ENCODE measurements at places on chromosomes 5 and 9.
A peak's percentile ranks its signal among the peaks of the same experiment; 100 is the strongest.

- no peak for DNase-seq
These were observed 453.4 kb upstream of the GRAMD2B start for GRCh38 chr5:125969814-125970171.

- no peak for DNase-seq
These were observed 566.0 kb upstream of the CDH18 start for GRCh38 chr5:20554001-20554400.

- no peak for DNase-seq
These were observed 104.6 kb upstream of the BOD1 start for GRCh38 chr5:173720953-173721600.

GRCh38 chr5:56147659-56148230 lies 85.4 kb downstream of the ANKRD55 start:
- no peak for DNase-seq

DNA sequence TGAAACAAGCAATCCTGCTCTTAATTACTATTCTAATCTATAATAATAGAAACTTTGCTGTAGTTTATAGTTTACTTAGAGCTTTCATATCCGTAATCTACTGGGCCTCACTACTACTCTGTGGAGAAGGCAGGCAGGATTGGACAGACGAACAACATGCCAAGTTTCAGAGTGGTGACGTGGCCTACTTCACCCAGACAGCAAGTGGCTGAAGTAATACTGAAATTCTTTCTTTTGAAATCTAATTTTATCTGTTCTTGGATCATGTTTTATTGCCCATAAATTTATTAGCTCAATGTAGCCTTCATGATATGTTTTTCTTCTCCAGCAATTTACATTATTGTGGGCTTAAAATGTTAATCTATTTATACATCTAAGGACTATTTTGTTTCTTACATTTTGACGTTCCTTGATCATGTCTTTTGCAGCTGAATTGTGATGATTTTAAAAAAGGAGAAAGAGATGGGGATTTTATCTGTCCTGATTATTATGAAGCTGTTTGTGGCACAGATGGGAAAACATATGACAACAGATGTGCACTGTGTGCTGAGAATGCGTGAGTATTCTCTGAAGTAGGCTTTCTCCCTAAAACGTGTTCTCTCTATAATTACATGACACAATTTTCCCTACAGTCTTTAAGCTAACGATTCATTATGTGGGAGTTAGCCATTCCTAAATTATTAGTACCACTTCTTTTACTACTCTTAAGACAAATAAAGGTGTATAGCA lies 22.4 kb downstream of the SPINK5 start:
- DNase-seq = no peak

- DNase-seq = peak; percentile 24
These were observed 143.6 kb downstream of the LHFPL2 start for GRCh38 chr5:78504704-78505677.

DNA sequence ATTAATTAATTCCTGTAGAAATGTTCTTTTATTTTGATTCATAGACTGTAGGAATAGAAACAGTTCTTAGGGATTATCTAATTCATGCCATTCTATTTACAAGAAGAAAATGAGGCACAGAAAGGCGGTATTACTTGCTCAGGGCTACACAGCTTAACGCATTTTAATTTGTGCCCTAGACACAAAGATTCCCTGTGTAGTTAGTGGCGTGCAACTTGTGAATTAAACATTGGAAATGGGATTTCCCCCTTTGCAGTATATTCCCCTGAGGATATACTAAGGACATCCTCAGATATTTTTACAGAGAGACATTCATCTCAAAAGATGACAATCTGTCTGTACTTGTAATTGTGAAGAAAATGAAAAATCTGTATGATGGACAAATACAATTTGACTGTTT lies 108.1 kb downstream of the SGCD start:
- DNase-seq = no peak

DNA sequence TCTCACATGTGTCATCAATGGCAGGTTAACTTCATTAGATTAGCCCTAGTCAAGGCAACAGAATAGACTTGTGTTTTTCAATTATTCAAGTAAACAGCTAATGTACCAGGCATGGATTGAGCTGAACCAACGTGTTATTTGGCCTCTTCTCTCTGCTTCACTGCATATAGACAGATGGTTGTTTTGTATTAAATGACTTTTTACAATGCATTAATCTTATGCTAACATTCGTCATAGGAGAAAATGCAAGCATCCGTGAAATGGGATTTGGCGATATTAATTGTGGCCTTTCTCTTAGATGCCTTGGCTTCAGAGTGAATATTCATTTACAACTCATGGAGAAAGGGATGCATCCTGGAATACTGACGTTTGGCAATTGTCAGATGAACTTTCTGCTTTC lies 208.0 kb downstream of the KCTD16 start:
- DNase-seq = no peak

DNA sequence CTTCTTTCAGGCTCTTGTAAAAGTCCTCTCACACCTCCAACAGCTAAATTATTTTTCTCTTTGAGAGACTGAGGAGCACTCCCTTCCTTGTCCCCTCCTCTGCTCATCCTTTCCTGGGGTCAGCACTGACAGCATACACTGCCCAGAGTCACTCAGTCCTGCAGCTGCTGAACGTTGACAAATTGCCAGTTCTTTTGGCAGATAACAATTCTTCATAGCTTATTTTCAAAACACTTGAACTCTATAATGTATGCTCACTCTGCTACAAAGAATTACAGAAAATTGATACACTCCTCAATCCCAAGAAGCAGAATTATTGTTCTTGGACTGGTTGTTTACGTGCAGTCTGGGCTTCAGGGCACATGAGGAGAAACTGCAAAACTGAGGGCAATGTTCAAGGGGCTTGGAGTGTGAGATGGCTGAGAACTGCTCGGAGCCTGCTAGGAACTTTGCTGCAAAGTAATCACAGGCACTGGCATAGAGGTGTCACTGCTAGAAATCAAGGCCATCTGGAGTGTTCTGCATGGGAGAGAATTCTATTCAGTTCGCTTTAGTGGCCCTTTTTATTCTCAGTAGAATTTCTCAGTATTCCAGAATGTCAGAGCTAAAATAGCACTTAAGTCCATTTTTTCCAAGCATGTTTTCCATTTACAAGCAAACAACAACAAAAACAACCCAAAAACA lies 96.4 kb upstream of the SPOCK1 start:
- no peak for DNase-seq

DNA sequence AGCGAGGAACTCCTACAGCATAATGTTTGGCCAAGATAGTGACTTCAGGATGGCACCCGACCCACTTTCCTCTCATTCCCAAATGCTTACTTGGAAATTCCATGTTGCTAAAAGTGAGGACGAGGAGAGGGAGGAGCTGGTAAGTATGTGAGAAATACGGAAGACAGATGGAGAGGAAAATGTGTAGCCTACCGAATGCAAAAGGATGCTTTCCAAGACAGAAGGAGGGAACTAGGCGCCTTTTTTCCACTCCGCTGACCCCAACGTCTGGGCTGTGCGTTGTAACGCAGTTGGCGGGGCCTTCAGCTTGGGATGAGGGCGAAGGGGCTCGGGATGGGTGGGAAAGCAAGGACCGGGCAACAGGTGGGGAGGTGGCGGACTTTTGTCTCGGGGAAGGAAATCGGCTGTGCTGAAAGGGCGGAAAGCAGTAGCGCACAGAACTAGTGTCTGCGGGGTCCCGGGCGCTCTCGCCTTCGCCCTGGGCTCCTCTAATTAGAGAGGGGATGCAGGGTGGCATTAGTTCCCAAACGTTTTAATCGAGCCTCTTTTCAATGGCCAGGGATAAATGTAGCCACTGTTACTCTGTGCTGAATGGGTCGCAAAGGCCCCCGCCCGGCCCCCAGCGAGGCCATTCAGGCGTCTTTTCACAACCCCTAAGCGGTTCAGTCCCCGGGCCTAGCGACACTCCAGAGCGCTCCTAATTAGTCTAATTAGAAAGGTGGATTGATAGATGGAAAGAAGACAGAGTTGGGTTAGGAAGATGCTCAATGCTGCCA lies 12.6 kb downstream of the FOXD1 start:
- no peak for DNase-seq

DNA sequence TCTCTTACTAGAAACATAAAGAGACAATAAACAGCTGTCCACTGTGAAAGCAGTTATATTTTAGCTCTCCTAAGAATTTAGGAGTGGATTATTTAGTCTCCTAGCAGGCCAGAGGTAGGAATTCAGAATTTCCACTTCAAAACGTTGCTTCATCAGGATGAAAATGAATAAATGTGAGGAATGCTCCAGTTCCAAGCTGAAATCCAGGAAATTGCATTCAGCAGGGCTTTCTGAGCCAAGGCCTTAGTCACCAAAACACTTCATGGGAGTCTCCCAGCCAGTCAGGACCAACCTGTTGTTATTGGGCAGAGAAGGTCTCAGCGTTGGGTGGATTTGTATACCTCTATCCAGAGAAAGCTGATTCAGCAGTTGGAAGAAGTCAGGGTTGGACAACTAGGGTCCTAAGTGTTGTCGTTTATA lies 1040.3 kb downstream of the TLE1 start:
- no peak for DNase-seq

- DNase-seq = no peak
These were observed 306.3 kb downstream of the TLE4 start for GRCh38 chr9:79877943-79878602.

GRCh38 chr9:120264528-120264927 lies 315.4 kb downstream of the CDK5RAP2 start:
- no peak for DNase-seq

- DNase-seq = no peak
These were observed 120.5 kb downstream of the FBXL7 start for GRCh38 chr5:15620501-15620900.

- DNase-seq = no peak
These were observed 22.0 kb upstream of the PIK3R1 start for GRCh38 chr5:68193481-68194036.
